T-helper 1 cell (primary cell): ENCODE measurements at places on chromosomes 2 and 18.

DNA sequence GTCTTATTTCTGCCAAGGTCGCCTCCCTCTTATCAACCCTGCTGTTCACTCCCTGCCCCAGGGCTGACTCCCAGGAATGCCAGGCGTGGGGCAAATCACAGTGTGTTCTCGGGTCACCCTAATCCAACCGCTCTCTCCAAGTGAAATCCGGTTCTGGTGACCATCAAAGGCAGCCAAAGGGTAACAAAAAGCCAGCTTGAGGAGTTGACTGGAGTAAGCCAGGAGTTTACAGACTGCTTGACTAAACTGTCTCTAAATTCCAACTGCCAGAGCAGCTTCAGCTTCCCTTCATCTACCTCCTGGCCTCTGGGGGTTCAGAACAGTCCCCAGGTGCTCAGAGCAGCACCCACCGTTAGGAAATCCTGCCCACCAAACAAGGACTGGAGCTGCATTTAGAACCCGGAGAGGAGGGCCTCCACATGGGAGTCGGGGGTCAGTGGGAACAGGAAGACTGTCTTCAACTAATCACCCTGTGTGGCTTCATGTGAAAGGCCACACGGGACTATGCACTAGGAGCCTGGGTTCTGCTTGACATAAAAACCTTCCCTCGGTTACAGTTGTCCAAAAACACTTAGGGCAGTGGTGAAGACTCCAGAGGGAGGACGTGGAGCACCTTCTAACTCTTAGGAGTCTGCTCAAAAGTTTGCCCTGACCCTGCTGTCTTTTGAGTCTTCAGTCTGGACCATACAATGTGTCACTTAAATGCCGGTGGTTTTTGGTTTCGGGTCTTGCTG lies 24.2 kb upstream of the MCFD2 start:
- DNase-seq = no peak

- DNase-seq = no peak
These were observed 2.6 kb downstream of the SERPINB11 start for GRCh38 chr18:63705401-63705800.

DNA sequence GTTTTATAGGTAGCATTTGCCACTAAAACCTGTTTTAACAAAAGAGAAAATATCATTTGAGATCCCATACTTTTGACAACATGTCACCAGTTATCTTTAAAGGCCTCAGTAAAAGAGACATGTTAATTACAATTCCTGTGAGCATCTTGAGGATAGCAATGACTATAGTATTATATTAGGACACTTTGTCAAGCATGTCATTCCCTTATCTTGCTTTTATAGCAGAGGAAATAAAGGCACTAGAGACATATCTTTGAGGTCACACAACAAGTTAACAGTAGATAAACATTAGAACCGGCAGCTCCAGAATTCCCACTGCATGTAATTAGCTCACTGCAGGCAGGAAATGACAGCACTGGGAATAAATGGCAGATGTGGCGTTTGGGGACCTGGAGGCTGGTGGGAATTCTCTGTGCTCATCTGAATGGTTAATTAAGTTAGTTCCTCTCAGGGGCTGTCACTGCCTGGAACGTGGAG lies 25.9 kb downstream of the LYPD6B start:
- DNase-seq = no peak

- DNase-seq = no peak
These were observed 74.0 kb downstream of the AGAP1 start for GRCh38 chr2:235567842-235568241.

GRCh38 chr2:149164296-149164695 lies 125.8 kb downstream of the LYPD6B start:
- DNase-seq = no peak

DNA sequence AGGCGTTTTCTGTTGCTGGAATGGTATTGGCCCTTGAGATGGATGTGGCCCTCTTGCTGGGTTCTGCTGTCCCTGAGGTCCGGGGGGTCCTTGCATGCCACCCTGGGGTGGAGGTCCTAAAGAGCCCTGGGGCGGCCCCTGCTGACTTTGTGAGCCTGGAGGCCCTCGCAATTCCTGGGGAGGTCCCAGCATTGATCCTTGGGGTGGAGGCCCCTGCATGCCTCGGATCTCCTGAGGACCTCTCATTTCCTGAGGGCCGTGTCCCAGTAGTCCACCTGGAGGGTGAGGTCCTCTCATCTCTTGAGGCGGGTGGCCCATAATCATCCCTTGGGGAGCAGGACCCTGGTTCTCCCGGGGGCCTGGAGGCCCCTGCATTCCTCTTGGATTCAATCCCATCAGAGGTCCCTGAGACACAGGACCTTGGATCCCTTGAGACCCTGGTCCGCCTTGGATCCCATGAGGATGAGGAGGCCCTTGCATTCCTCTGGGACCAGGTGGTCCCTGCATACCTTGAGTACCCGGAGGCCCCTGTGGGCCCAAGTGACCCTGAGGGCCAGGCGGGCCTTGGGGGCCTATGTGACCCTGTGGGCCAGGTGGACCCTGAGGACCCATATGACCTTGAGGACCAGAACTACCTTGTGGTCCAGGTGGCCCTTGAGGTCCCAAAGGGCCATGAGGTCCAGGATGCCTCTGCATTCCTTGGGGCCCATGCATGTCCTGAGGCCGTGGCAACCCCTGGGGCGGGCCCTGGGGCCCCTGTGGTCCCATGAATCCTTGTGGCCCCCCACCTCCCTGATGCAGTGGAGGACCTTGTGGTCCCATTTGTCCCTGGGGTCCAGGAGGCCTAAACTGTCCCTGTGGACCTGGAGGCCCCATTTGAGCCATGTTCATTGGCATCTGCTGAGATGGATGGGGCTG lies 18.3 kb downstream of the SFT2D3 start:
- DNase-seq = no peak

- no peak for DNase-seq
These were observed 126.8 kb upstream of the HS6ST1 start for GRCh38 chr2:128445523-128445900.
